Retina (tissue), 1 donor: ENCODE measurements at places on chromosomes 1 and 21.

- no peak for DNase-seq
Observed at GRCh38 chr21:45264912-45265515, 22.7 kb downstream of the POFUT2 start.

DNA sequence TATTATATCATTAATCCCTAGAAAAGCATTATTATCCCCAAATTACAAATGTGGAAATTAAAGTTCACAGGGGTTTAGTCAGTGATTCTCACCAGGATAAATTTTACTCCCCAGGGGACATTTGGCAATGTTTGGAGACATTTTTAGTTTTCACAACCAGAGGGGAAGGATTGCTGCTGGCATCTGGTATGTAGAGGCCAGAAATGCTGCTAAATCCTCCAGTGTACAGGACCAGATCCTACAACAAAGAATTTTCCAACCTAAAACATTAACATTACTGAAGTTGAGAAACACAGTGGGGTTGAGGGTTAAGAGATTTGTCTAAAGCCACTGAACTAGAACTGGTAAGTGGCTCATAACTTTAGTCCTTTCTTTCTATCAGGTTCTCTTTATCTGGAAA, 162.0 kb upstream of the SYT6 start:
- no peak for DNase-seq

DNA sequence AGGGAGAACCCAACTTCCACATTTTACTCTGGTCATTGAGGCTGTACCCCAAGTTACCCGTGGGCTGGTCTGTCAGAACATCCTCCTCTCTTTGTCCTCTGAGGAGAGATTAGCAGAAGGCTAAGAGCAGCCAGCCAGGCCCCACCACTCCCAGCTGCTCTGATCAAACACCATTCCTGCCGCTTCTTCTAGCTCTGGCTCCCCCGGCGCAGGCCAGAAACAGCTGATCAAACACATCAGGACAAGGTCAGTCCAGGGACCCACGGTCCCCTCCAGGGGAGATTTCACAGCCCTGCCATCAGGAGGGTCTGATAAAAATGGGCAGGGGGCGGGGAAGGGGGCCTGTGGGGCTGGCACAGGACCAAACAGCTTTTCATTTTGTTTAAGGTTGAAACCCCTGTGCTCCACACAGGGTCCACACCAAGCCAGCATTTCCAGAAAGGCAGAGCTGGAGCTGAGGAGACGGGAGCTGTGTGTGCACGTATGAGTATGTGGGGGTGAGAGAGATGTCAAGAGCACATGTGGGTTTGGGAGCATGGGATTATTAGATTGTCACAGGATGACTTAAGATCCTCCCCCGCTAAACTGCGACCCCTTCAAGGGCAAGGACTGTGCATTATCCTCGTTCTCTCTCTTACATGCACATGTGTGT, 29.9 kb upstream of the EPHA8 start:
- DNase-seq, result no peak

GRCh38 chr1:57086154-57086553, 120.3 kb upstream of the C8B start:
- peak; percentile 19 for DNase-seq

GRCh38 chr1:94739521-94740061, 80.6 kb upstream of the SLC44A3 start:
- no peak for DNase-seq
